Breast epithelium (tissue), 4 donors: ENCODE measurements at places on chromosomes 3 and 15. TPM values are rescaled to one million over a fixed set of nuclear protein-coding genes. Genes with fewer than 3 reads are reported as not detected.

The NTRK3 gene
- 1.9 TPM for total RNA-seq

GRCh38 chr3:40988468-40988867 lies 210.8 kb upstream of the CTNNB1 start:
- DNase-seq, result no peak

The DYNLT2B gene
- total RNA-seq, result 8.5 TPM

DNA sequence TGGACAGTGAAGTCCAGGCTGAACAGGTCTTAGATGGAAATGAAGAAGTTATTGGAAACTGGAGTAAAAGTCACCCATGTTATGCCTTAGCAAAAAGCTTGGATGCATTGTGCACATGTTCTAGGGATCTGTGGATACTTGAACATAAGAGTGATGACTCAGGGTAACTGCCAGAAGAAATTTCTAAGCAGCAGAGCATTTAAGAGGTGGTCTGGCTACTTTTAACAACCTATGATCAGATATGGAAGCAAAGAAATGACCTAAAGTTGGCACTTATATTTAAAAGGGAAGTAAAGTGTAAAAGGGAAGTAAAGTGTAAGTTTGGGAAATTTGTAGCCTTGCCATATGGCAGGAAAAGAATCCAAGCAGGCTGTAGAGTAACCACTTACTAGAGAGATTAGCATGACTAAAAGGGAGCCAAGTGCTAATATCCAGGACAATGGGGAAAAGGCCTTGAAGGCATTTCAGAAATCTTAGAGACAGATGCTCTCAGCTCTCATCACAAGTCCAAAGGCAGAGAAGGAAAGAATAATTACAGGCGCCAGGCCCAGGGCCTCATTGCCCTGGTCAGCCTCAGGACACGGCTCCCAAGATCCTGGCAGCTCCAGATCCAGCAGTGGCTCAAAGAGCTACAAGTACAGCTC lies 73.9 kb upstream of the KCNH8 start:
- DNase-seq, result no peak

The SCG3 gene
- total RNA-seq, result 0.33 TPM

DNA sequence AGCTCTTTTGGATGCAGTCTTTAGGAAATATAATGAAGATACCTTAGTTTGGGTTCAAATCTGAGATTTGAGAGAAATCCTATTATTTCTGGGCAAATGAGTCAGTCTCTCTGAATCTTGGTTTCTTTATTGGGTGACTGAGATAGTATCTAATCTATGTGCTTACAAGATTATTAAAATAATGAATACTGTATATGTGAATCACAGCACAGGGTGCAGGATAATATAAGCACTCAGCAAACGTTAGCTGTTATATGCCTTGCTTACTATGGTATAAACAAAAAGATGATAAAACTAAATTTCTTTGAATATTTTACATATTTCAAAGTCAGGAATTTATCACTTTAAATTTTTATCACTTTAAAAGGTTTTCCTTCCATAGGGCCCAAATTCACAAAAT lies 29.6 kb downstream of the FGF7 start:
- DNase-seq, result no peak

DNA sequence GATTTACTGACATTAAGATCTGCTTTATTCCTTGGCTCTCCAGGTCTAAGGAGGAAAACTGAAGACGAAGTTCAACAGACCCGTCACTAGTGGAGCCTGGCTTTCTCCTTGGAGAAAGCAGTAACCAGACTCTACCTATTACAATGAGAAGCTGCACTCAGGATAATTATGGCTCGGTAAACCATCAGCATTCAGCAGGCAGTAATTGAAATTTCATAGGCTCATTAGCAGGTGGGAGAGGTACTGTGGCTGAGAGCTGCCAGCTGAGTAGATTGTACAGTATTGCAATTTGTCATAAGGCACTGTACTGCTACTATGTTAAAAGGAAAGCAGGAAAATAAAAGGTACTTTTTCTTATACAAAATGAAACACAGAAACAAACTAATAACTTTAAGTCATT lies 51.2 kb downstream of the CHAC1 start:
- no peak for DNase-seq

DNA sequence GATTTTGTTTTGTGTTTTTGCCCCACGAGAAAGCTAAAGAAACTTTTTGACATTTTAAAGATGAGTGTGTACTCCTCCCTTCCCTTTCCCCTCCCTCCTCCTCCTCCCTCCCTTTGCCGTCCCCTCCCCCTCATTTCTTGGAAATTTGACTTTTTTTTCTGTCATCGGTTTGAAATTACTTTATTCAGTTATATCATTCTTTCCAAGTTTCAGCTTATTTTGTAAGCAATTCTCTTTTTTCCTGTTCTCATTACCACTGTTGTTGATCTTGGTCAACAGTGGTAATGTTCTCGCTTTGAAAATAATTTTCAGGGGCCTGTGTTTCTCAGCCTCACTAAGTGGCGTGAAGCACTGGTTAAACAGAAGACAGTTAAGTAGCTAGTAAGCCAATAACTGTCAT lies 178.4 kb downstream of the AKAP13 start:
- DNase-seq, result no peak

DNA sequence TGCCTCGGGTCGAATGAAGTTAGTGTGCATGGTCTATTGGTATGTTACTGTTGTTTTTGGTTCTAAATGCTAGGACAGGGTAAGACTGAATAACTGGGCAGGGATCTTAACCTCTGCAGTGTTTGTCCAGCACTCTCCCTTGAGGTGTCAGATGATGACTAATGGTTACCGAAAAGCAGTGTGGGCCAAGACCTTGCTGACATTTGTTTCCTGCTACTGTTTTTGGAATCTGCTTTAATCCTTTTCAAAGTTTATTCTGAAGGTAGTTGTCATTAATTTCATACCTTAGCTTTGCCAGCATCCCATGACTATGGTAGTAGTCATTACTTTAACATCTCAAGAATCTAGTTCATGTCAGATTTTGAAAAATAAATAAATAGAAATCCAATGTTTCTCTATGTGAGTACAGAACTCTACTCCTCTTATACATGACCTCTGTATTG lies 117.0 kb downstream of the P3H2 start:
- DNase-seq, result no peak

- no peak for DNase-seq
These were observed 17.0 kb upstream of the OR5K1 start for GRCh38 chr3:98445949-98446406.
